Pulmonary artery endothelial cell (primary cell): ENCODE measurements at places on chromosomes 7 and 10.

DNA sequence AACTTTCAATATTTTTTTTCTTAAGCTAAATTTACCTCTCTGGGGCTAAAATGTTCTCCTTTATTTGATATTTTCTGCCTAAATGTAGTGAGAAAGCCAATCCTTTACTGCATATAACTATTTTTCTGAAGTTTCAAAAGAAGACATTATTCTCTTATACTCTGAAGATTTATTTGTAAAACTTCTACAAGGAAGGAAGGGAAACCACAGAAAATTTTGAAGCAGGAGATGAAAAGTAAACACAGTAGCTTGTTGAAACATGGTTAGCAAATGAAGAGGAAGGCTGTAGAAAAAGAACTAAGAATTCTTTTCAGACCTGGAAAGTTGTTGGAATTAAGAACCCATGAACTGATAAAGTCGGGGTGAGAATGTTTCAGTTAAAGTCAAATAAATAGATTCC, 330.3 kb downstream of the HGF start:
- DNase-seq = no peak

- DNase-seq = no peak
Measured at GRCh38 chr7:22814261-22815208, 8.1 kb downstream of the TOMM7 start.

GRCh38 chr7:25495342-25496250, 267.3 kb upstream of the NPVF start:
- no peak for DNase-seq

- no peak for DNase-seq
Measured at GRCh38 chr10:103912759-103913158, 5.2 kb downstream of the STN1 start.

DNA sequence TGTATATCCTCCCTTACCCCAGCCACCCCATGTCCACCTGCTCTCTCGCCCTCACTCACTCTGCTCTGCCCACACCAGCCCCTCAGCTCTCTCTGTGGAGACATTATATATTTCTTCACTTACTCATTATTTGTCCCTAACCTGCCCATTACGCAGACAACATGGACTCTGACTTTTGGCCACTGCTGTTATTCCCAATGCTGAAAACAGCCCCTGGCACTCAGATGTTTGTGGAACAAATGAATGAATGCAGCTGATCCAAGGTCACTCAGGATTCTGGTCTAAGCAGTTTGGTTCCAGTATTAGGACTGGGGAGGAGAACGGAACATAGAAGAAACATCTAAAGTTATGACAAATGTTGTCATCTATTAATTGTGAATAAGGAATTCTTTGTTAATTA, 26.7 kb downstream of the GNA12 start:
- DNase-seq = no peak

DNA sequence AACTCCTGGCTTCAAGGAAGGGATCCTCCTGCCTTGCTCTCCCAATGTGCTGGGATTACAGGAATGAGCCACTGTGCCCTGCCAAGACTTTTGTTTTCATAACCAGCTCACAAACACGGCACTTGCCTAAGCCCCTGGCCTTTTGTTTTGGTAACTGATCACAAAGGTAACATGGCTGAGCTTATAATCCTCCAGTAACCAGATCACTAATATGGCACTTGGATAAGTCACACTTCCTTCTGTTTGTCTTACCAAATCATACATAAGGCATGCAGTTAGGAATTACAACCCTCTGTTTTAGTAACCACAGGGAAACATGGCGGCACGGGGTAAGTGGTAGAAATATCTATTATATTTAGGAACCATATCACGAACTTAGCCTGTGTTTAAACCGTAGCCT, 577.1 kb downstream of the CALN1 start:
- DNase-seq = no peak

- DNase-seq = no peak
Measured at GRCh38 chr7:98626460-98627412, 9.7 kb downstream of the NPTX2 start.

GRCh38 chr10:79358811-79359210, 11.5 kb downstream of the PPIF start:
- DNase-seq = no peak

DNA sequence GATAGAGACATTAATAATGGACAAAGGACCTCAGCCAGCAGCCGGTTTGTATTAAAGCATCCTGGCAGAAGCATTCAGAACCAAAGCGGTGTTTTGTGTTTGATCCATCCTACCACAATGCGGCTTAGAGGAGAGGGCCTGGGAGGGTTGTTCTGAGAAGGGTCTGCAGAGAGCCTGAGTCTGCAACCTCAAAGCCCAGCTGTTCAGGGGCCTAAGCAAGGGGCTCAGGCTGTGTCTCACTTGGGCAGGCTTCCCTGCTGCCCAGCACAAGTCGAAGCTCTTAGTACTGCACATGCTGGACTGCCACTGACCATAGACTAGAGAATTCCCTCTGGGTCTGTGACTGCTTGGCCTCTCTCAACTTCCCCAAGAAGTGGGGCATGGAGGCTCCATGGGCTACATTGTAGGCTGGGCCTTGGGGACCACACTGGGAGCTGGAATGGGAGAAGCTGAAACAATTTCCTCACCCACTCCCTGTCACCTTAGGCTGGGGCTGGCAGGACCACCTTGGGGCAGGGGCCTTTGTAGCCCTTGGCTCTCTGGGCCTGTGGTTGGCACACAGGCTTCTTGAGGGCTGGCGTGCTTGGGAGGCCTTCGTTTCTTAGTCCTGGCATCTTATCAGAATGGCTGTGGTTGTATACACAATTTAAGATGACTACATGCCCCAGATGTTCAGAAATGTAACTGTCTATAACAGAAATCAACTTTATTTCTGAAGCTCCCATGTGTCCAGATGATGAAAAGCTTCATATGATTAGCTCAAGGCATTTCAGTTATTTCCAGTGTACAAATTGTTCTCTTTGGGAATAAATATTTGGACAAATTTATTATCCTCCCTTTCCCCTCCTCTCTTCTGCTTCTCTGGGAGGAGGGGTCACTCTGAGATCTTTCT, 44.5 kb downstream of the LRRC18 start:
- no peak for DNase-seq

DNA sequence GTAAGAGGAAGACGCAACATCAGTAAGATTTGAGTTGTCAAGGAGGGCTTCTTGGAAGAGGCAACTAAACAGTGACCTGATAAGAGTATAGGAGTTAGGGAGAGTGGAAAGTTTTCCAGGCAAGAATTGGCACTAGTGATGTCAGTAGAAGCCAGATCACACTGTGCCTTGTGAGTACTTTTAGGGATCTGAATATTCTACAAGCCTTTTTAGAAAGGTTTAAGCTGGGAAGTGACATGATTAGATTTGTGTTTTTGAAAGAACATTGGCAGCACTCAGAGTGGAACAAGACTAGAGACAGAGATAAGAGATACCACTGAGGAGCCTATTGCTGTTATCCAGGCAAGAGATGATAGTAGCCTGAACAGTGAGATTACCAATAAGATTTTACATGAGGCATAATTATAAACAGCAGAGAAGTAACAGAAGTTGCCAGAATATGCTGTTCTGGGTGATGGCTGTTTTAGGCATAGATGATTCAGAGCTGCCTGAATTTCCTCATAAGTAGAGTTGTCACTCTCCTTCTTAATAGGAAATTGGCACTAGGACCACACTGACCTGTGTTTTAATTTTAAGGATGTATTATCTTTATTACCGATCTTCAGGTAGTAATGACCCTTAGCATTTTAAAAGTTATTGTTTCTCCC, 45.6 kb downstream of the NHLRC2 start:
- DNase-seq = no peak

- DNase-seq = no peak
Measured at GRCh38 chr7:4683884-4684565, 1.9 kb downstream of the FOXK1 start.

- DNase-seq = no peak
Measured at GRCh38 chr7:102082693-102083368, 203.8 kb upstream of the SH2B2 start.

GRCh38 chr7:87426160-87426559, 49.3 kb downstream of the ABCB4 start:
- DNase-seq = no peak

DNA sequence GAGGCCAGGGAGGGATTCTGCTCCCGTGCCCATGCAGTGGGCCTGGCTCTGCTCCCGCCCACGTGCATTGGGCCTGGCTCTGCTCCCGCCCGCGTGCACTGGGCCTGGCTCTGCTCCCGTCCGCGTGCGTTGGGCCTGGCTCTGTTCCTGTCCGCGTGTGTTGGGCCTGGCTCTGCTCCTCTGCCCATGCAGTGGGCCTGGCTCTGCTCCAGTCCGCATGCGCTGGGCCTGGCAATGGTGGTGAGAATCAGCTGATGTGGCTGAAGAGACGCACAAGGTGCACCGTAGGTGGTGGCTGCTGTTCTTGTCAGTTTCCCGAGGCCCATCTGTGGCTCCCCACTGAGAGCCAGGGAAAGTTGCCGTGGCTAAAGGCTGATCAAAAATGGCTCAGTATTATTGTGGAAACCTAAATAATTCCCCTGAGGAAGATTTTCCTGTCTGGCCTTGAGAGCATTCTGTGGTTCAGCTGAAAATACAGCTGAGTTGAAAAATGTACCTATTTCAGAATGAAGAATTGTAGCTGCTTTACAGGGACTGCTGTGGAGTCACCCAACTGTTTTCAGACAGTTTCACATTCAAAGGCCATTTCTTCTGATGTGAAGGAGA, 572.4 kb downstream of the GLRX3 start:
- DNase-seq = no peak

GRCh38 chr7:26964156-26964808, 99.9 kb upstream of the SKAP2 start:
- no peak for DNase-seq

- no peak for DNase-seq
Measured at GRCh38 chr7:121195874-121196273, 132.9 kb upstream of the WNT16 start.

- peak; percentile 10 for DNase-seq
Measured at GRCh38 chr10:11782793-11783557, 40.2 kb upstream of the PROSER2 start.

- DNase-seq = no peak
Measured at GRCh38 chr7:16891874-16892643, 10.3 kb upstream of the AGR3 start.

DNA sequence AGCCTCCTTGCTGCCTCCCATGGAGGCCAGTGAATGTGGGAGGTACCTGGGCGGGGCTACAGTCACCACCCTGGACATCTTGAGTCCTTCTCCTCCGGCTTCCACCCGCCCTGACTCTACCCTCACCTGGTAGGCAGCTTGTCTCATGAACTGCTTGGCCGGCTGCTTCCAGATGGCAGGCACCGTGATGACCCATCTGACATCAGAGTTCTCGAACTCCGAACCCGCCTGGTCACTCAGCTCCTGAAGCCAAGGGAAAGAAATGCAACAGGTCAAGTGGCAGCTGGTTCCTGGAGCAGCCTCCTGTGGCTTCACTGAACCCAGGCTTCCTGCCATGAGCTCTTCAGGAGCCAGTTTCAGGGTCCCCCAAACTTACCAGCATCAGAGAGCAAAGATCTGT, 50.1 kb downstream of the HSPA12A start:
- DNase-seq = no peak

DNA sequence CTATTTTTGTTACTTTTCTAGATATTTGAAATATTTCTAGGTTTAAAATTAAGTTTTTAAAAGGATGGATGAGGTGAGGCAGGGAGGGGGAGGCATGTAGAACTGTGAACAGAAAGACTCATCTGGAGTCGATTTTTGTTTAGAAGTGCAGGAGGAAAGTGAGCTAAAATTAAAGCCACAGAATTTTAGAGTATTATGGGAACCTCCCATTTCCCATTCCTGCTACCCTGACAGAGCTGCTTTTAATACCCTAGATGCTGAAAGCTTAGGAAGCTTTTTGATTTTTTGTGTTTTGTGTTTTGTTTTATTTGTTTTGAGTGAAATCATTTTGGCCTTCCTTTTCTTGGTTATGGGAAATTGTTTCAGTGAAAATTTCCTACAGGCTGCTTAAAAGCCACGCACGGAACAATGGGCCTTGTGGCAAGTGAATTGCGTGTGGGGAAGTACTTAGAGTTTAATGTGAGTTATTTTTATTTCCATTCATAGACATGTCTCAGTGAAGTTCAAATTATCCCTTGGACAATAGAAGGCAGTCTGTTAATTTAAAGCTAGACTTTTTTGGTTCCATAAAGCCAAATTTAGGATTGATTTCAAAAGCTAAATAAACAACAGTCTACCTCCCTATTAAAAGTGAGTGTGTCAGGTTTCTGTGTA, 102.0 kb upstream of the HDAC9 start:
- no peak for DNase-seq

DNA sequence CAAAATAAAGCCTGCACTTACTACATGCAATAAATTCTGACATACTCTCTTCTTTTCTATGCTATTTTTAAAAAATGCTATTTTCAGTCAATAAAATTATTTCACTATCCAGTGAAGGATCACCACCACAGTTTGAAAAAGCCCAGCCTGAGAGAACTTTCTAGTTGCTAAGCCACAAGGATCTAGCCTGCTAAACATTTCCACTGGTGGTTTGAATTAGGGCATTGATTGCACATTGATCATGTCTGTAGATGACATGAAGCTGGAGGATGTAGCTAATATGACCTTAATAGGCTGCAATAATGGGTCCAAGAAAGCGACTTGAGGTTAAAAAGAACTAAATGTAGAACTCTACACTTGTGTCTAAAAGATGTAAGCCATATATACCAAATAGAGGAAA, 56.0 kb upstream of the ARHGAP21 start:
- no peak for DNase-seq

GRCh38 chr7:44867073-44867995, 18.0 kb downstream of the PURB start:
- peak; percentile 49 for DNase-seq

GRCh38 chr10:74913377-74913979, 87.1 kb downstream of the KAT6B start:
- DNase-seq = no peak

DNA sequence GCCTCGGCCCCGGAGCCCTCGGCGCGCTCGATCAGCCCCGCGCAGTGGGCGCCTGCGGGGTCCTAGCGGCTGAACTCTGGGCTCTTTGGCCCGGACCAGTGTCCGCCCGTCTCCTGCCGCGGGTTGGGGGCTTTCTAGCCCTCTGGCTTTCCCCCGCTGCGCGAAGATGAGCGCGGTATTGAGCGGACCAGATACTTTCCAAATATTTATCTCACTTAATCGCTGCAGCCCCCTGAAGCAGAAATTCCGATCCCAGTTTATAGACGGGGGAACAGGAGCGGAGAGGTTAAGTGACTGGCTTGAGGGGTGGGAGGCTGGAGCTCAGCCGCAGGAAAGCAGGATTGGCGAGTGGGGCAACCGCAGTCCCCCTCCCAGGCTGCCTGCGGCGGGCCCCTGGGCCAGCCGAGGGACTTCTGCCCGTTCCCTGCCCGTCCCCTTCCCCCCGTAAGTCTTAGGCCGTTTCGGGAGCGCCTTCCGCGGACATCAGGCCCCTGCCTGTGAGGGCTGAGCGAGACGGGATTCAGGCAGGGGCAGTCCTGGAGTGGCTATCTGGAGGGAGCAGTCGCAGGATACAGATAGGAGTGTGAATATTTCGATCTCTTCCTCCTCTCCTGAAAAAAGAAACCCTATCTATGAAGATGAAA, 565 bp downstream of the STRIP2 start:
- DNase-seq = no peak

GRCh38 chr10:2938869-2939268, 128.5 kb upstream of the PFKP start:
- no peak for DNase-seq
